Kidney (tissue), 22 donors: ENCODE measurements at places on chromosomes 16 and 17. TPM values are rescaled to one million over a fixed set of nuclear protein-coding genes. Genes with fewer than 3 reads are reported as not detected.

DNA sequence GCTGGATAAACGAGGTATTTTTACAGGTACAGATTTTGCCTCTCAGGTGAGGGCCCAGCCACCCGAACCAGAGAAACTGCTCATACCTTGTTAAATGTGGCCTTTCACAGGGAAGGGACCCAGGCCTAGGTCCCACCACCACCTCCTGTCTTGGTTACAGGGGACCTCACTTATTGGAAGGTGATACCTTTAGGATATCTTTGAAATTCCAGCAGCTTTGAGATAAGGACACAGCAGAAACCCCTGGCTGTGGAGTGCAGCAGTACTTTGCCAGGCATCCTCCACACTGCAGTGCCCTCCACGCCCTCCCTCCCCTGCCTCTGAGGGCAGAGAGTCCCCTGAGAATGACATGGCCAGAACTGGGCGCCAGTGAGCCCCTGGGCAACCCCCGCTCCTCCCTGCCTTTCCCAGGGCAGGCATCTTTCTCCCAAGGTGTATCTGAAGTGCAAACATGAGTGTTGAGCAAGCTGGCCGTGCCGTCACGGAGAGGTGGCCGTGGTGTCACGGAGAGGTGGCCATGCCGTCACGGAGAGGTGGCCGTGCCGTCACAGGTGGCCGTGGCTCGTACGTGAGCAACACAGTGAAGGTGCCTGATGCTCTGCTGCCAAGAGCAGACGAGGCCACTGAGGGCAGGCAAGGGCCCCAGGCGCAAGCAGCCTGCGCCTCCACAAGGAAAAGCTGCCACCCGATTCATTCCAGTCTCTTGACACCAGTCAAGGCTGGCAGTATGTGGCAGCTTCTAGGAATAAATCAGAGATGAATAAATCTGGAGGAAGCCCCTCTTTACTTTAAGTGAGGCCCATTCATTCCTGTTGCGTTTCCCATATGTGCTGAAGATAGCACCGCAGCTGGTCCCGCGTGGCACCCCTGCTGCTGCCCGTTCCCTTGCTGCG is 134.5 kb upstream of the CHMP6 start:
- no peak for DNase-seq
- no peaks in the 10 kb centered on the region for H3K36me3 ChIP-seq
- no peak overlapping the region for H3K27ac ChIP-seq
- no peaks in the 10 kb centered on the region for H3K27me3 ChIP-seq

DNA sequence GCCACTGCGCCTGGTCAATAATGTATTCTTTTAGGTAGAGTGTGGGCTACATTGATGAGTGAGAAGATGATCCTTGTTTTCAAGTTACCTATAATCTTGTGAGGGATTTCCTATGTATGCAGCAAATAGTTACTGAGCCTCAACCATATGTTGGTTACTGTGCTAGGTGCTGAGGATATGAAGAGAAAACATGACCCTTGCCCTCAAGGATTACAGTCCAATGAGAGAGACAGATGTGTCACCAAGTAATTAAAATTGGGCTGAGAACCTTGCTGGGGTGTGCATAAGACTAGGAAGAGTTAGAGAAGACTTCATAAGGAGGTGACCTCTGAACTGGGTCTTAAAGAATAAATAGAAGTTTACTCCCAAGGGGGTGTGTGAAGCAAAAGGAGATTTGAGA is 7.4 kb downstream of the POLR2A start:
- H3K27me3 ChIP-seq = no peaks in the 10 kb centered on the region
- no peak overlapping the region for H3K4me3 ChIP-seq
- no peak overlapping the region for H3K27ac ChIP-seq

- H3K27me3 ChIP-seq = no peaks in the 10 kb centered on the region
- no peak for DNase-seq
- no peak overlapping the region for H3K4me3 ChIP-seq
- no peaks in the 10 kb centered on the region for H3K4me1 ChIP-seq
These were observed 182.3 kb downstream of the TMEM132E start for GRCh38 chr17:34761646-34762045.

DNA sequence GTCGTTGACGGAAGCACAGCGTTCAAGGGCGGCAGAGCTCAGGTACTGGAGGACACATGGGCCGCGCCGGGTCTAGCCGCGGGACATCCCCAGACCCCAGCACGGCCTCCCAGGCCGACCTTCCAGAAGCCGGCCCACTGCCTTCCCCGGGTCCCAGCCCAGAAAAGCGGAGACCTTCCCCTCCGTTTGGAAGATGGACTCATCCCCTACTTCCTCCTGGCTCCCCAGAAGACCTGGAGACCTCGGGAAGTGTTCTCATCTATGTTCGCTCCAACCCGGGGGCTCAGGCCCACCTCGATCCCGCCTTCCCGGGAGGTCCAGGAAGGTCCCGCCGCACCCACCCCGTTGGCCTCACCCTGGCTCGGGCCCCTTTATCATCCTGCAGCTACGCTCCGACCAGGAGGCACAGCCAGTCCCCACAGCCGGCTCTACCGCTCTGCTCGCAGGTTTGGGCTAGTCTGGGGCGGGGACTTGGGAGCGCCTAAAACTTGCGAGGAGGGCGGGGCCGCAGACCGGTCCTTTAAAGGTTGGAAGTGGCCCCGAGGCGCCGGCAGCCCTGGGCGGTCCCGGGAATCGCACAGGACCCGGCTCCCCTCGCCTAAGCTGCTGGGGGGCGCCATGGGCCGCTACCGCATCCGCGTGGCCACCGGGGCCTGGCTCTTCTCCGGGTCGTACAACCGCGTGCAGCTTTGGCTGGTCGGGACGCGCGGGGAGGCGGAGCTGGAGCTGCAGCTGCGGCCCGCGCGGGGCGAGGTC is at the start of gene ALOX12:
Gene ALOX12 (plus strand): TSS at position 550 of the 756 bp plus-strand sequence. CDS start 69 bp downstream, at position 619.
- H3K27ac ChIP-seq = no peak within 1 kb of the TSS
- H3K27me3 ChIP-seq = no peaks in the 10 kb centered on the region
- H3K36me3 ChIP-seq = peaks cover 6% of the 10 kb centered on the region
- no peaks in the 10 kb centered on the region for H3K4me1 ChIP-seq

DNA sequence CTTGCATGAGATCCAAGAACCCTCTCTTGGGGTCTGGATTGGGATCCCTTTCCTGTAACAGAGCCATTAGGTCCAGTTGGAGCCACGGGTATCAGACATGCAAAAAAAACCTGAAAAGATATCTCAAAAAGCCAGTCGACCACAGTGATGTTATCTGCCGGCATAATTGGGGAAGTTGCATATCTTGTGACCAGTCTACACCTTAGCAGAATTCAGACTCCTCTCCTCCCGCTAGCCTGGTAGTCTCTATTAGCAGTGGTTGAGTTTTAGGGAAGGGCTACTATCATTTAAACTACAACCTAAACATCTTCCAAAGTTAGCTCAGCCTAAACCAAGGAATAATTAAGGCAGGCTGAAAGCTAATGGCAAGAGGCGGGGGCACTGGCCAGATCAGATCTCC is 16.2 kb upstream of the PSMD7 start:
- H3K27me3 ChIP-seq = no peaks in the 10 kb centered on the region
- no peak overlapping the region for H3K27ac ChIP-seq

DNA sequence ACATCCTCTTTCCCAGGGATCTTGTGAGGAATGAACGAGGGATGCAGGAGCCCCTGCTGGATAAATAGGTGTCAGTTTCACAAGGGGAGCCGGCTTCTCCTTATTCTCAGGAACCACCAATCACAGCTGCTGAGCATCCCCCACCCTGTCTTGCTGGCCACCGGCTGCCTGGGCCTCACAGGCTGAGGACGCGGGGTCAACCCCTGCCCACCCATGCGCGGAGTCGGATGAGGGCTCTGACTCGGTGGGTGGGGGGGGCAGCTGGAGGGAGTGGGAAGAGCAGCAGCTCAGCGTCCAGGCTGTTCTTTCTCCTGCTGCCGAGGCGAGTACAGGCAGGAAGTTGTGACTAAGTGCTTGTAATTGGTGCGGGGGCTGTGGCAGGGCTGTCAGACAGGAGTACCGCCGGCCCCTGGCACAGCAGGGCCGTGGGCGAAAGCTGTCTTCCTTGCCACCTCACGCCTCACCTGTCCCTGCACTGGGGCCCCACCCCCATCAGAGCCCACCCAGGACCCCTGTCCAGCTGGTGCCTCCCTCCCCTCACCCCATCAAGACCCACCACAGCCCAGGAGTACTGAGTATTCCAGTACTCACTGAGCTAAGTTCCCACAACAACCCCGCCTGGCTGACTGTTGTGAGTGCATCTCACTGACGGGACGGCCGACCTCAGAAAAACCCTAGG is 11.0 kb upstream of the DPEP1 start:
- H3K27ac ChIP-seq = peak overlapping the region; percentile 3
- H3K4me3 ChIP-seq = no peak overlapping the region
- no peaks in the 10 kb centered on the region for H3K36me3 ChIP-seq
- DNase-seq = peak; percentile 98
- no peaks in the 10 kb centered on the region for H3K27me3 ChIP-seq

Gene KRTAP16-1
- not detected for polyA plus RNA-seq

- no peaks in the 10 kb centered on the region for H3K27me3 ChIP-seq
- peak; percentile 68 for DNase-seq
- H3K4me1 ChIP-seq = no peaks in the 10 kb centered on the region
- H3K27ac ChIP-seq = peak overlapping the region; percentile 77
- peak overlapping the region; percentile 73 for H3K4me3 ChIP-seq
These were observed 677 bp downstream of the SNTB2 start for GRCh38 chr16:69187446-69188235.

Gene CD7
- polyA plus RNA-seq = 1.0 TPM

GRCh38 chr16:450785-451512 is 25.5 kb downstream of the RAB11FIP3 start:
- no peaks in the 10 kb centered on the region for H3K36me3 ChIP-seq
- H3K4me3 ChIP-seq = no peak overlapping the region
- no peak overlapping the region for H3K27ac ChIP-seq
- peaks cover 13% of the 10 kb centered on the region for H3K4me1 ChIP-seq
- no peaks in the 10 kb centered on the region for H3K27me3 ChIP-seq
- peak; percentile 65 for DNase-seq

Gene NRN1L
- 1.2 TPM for polyA plus RNA-seq

- peak within 1 kb of the TSS; percentile 44 for H3K4me3 ChIP-seq
- no peaks in the 10 kb centered on the region for H3K4me1 ChIP-seq
- peak; percentile 91 for DNase-seq
- no peaks in the 10 kb centered on the region for H3K27me3 ChIP-seq
- H3K27ac ChIP-seq = no peak within 1 kb of the TSS
These were observed at the start of gene RAPGEFL1 for GRCh38 chr17:40177275-40177874. Gene RAPGEFL1 (plus strand): TSS chr17:40177470. CDS start chr17:40177862, 392 bp downstream.

Gene MYL11
- 2.3 TPM for polyA plus RNA-seq

Gene SLC52A1
- polyA plus RNA-seq = 0.90 TPM

Gene CASKIN1
- 0.30 TPM for polyA plus RNA-seq

- no peak overlapping the region for H3K4me3 ChIP-seq
- no peaks in the 10 kb centered on the region for H3K4me1 ChIP-seq
- peak; percentile 43 for DNase-seq
- H3K36me3 ChIP-seq = no peaks in the 10 kb centered on the region
- no peak overlapping the region for H3K27ac ChIP-seq
- H3K27me3 ChIP-seq = no peaks in the 10 kb centered on the region
These were observed 199.8 kb downstream of the CYB561 start for GRCh38 chr17:63246344-63246743.

- no peaks in the 10 kb centered on the region for H3K4me1 ChIP-seq
- no peak overlapping the region for H3K4me3 ChIP-seq
- H3K27ac ChIP-seq = no peak overlapping the region
- no peaks in the 10 kb centered on the region for H3K27me3 ChIP-seq
These were observed 25.1 kb upstream of the NOS2 start for GRCh38 chr17:27825459-27825858.

DNA sequence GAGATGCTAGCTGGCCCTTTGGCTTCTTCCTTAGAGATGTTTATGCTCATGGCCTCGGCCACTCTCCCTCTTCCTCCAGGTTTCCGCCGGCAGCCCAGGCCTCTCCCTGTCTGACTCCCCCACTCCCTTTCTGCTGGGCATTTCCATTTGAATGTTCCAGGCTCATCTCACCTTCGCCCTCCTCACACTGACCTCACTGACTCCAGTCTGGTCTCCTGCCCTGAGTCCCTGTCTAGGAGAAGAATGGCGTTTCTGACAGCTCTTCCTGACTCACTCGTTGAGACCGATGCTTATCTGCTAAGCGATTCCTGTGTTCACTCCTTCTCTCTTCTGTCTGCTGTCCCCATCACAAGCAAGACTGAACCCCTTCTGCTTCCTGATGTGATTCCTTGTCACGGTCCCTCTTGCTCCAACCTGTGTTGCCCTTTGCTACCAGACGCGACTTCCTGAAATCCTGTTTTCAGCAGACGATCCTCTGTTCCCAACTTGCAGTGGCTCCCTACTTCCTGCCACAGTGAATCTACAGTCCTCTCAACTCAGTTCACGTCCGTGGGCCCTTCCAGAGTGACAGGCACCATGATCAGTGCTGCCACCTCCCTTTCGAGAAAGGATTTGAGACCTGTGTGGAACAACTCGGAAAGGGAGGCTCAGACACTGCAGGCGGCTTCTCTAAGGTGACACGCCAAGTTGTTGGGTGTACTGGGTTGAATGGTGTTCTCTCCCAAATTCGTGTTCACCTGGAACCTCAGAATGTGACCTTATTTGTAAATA is 176.4 kb downstream of the MSI2 start:
- no peaks in the 10 kb centered on the region for H3K27me3 ChIP-seq
- H3K27ac ChIP-seq = no peak overlapping the region
- H3K4me1 ChIP-seq = no peaks in the 10 kb centered on the region
- DNase-seq = no peak

GRCh38 chr16:9521749-9522370 is 430.4 kb downstream of the HAPSTR1 start:
- no peaks in the 10 kb centered on the region for H3K4me1 ChIP-seq
- DNase-seq = no peak
- H3K27me3 ChIP-seq = no peaks in the 10 kb centered on the region
- no peak overlapping the region for H3K4me3 ChIP-seq

DNA sequence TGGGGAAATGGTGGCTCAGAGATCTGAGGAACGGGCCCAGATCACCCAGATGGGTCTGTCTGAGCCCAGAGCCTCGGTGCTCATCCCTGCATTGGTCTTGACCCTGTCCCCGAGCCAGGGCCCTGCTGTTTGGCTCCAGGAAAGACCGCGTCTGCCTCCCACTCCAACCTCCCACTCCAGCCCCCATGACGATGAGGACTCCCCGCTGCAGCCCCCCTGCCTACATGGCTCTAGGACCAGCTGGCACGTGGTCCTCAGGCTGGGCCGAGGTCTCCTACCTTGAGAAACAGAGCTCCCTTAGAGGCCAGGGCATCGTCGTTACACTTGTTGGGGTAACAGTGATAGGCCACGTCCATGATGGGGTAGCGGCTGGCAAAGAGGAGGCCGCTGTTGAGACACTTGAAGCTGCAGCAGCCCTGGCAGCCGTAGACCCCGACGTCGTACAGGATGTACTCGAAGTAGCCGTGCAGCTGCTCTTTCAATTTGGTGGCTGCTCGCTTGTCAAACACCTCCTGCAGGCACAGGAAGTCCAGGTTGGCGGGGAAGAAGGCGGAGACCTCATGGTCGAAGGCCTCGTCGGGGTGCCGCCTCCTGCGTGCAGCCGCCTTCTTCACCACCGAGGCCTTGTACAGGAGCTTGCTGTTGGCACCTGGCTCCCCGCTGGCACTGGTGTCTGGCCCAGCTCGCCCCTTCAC is 59.9 kb downstream of the PRMT7 start:
- no peaks in the 10 kb centered on the region for H3K4me1 ChIP-seq
- no peak for DNase-seq
- no peak overlapping the region for H3K27ac ChIP-seq
- no peak overlapping the region for H3K4me3 ChIP-seq

DNA sequence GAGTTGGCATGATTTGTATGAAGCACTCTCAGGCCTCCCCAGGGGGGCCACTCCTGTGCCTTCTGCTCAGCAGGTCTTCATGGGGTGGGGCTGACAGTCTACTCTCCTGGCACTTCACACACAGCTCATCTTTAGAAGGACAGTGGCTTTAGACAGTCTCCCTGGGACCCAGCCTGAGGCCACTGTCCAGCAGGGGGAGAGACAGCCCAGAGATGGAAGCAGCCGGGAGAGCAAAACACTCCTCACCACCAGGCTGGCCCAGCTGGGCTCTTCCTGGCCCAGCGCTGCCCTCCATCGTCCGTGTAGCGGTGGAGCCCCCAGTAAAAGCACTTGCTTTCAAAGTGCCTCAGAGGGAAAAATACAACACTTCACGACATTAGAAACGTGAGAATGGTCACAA is 62.0 kb upstream of the CRHR1 start:
- no peak overlapping the region for H3K27ac ChIP-seq
- no peaks in the 10 kb centered on the region for H3K4me1 ChIP-seq
- no peaks in the 10 kb centered on the region for H3K36me3 ChIP-seq
- DNase-seq = no peak
- H3K27me3 ChIP-seq = no peaks in the 10 kb centered on the region
